Naive B cell (primary cell): ENCODE measurements at places on chromosomes 4 and X.

- H3K36me3 ChIP-seq, result peaks cover 5% of the 10 kb centered on the region
- no peak overlapping the region for H3K27ac ChIP-seq
- peaks cover 10% of the 10 kb centered on the region for H3K27me3 ChIP-seq
- no peak for DNase-seq
These were observed 12.3 kb downstream of the CTAG1A start for GRCh38 chrX:154597221-154597620.

DNA sequence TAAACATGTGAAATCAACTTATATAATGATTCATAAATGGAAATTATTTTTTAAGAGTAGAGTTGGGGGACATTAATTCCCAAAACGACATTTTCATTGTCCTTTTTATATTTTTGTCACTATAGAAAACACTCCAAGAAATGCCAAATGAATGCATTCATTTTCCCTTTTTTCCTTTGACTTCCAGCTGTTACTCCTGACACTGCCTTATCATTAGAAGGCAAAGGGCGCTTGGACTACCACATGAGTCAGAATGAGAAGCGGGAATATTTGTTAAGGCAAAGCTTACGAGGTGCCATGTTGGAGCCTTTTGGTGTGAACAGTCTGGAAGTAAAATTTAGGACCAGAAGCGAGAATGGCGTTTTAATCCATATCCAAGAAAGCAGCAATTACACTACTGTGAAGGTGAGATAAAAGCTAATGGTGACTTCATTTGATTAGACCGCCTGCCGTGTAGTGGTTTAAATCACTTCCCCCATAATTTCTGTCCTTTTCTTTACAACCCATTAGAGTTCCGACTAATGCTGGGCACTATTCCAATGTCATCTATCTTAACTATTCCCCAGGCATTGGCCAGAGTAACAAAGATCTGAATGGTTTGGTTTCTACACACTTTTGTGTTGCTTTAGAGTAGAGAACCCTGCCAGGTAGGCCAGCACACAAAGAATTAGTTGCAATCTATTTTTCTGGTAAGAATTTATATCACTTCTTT, 166.7 kb downstream of the FAT4 start:
- no peaks in the 10 kb centered on the region for H3K4me1 ChIP-seq
- no peak for DNase-seq
- no peaks in the 10 kb centered on the region for H3K27me3 ChIP-seq
- no peak overlapping the region for H3K4me3 ChIP-seq

GRCh38 chr4:98662626-98663225, 4.3 kb upstream of the TSPAN5 start:
- H3K4me3 ChIP-seq, result peak overlapping the region; percentile 81
- H3K36me3 ChIP-seq, result no peaks in the 10 kb centered on the region
- H3K27ac ChIP-seq, result peak overlapping the region; percentile 98
- peaks cover 60% of the 10 kb centered on the region for H3K4me1 ChIP-seq
- no peaks in the 10 kb centered on the region for H3K27me3 ChIP-seq

DNA sequence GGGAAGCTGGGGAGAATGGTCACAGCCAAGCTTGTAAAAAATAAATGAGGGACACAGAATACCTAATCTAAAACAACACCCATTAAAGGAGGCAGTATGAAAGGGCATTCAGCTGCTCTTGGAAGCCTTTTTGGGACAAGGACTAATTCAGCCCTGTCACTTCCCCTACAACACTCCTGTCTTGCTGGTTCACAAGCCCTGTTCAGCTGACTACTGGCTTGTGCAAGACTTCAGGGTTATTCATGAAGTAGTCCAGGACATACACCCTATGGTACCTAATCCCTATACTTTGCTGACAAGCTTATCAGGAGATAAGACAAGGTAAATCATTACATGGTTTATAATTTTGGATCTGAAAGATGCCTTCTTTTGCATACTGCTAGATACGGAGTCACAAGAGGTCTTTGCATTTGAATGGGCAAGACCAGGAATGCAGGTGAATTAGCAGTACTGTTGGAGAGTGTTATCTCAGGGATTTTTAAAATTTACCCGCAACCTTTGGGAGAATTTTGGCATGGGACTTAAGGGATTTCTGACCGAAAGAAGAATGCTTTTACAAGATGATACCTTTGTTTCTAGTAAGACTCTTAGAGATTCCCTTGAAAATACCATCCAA, 103.2 kb upstream of the LANCL3 start:
- no peak for DNase-seq
- H3K27ac ChIP-seq, result no peak overlapping the region
- no peak overlapping the region for H3K4me3 ChIP-seq
- no peaks in the 10 kb centered on the region for H3K4me1 ChIP-seq
- no peaks in the 10 kb centered on the region for H3K36me3 ChIP-seq
- H3K27me3 ChIP-seq, result no peaks in the 10 kb centered on the region

DNA sequence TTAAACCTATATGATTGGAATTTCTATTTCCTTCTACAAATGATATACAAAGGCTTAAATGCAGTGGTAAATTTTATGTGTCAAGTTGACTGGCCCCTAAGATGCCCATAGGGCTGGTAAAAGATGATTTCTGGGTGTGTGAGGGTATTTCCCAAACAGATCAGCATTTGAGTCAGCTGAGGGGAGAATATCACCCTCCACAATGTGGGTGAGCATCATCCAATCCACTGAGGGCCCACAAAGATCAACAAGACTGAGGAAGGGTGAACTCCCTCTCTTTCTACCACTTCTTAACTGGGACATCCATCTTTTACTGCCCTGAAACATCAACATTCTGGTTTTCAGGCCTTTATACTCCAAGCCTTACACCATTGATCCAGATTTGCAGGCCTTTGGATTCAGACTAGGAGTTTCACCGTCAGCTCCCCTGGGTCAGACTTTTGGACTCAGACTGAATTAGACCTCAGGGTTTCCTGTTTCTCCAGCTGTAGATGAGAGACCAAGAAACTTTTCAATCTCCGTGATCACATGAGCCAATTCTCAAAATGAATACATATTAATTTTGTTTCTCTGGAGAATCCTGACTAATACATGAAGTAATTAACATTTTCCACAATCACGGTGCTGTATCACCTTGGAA, 1020.7 kb upstream of the SLIT2 start:
- no peaks in the 10 kb centered on the region for H3K36me3 ChIP-seq
- H3K4me3 ChIP-seq, result no peak overlapping the region

GRCh38 chr4:5962416-5962815, 55.8 kb downstream of the C4orf50 start:
- H3K4me3 ChIP-seq, result no peak overlapping the region
- H3K4me1 ChIP-seq, result no peaks in the 10 kb centered on the region
- DNase-seq, result no peak
- no peak overlapping the region for H3K27ac ChIP-seq
- H3K27me3 ChIP-seq, result peaks cover 31% of the 10 kb centered on the region
- no peaks in the 10 kb centered on the region for H3K36me3 ChIP-seq

DNA sequence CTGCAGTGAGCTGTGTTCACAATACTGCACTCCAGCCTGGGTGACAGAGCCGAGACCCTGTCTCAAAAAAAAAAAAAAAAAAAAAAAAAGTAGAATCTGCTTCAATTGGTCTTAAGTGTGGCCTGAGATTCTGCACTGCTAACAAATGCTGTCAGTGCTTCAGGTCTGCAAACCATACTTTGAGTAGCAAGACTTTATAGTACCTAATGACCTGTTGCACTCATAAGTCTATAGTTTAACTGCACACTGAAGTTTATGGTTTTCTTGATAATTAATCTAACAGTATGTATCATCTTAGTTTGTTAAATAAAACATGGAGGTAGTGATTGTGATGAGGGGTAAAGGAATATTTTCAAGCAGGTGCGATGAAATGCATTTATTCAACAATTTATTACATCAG, 135.6 kb downstream of the STAG2 start:
- H3K4me1 ChIP-seq, result no peaks in the 10 kb centered on the region
- H3K27me3 ChIP-seq, result no peaks in the 10 kb centered on the region
- no peak overlapping the region for H3K27ac ChIP-seq
- H3K36me3 ChIP-seq, result no peaks in the 10 kb centered on the region

DNA sequence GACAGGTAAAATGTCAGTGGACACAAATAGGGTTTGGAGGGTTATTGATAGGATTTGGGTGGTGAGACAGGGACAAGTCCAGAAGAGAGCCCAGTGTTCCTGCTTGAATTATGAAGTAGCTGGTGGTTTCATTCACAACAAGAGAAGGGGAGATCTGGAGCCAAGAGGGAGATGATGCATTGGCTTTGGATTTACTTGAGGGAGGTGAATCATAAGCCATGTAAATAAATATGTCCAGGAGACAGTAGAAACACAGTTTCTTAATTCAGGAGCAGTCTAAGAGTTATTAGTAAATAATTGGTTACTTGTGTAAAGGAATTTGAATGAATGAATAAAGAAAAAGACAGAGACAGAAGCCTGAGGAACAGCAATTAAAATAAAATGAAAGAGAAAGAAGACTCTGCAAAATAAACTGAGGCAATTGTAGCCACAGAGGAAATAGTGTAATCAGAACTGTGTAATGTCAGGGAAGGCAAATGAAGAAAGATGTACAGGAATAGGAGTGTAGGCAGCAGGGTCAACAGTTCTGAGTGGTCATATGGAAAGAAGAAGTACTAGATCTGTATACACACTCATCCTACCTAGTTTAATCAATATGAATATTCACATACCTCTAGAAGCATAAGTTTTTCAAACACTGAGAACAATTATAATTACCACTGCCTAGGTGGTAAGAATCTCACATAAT, 50.2 kb upstream of the CXCL8 start:
- no peak overlapping the region for H3K27ac ChIP-seq
- no peak for DNase-seq
- H3K4me1 ChIP-seq, result no peaks in the 10 kb centered on the region
- H3K4me3 ChIP-seq, result no peak overlapping the region

GRCh38 chr4:181083757-181084361, 1159.3 kb upstream of the TENM3 start:
- DNase-seq, result no peak
- no peak overlapping the region for H3K27ac ChIP-seq
- H3K27me3 ChIP-seq, result no peaks in the 10 kb centered on the region
- H3K4me1 ChIP-seq, result no peaks in the 10 kb centered on the region
- no peak overlapping the region for H3K4me3 ChIP-seq

DNA sequence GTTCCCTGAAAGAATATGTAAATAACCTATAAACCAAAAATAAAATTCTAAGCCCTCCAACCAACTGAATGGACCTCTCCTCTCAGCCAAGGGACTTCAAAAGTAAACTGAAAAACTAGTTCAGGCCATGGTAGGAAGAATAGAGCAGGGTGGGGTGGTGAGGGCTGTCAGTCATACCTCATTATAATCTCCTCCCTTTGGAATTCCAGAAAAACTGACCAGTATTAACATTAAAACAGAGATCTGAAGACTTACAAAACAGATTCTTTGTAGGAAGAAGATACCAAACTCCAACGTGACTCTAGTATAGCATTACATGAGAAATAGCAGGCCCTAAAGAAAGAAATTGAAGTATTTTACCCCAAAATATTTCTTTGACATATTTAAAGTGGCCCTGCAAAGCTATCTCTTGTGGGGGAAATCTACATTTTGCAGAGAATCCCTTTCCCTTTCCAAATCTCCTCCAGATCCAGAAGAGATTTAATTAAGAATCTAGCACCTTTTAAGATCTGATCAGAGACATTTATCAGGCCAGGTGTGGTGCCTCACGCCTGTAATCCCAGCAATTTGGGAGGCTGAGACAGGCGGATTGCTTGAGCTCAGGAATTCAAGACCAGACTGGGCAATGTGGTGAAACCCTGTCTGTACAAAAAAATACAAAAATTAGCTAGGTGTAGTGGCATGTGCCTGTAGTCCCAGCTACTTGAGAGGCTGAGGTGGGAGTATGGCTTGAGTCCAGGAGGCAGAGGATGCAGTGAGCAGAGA, 15.1 kb downstream of the TBC1D9 start:
- H3K27ac ChIP-seq, result peak overlapping the region; percentile 98
- no peaks in the 10 kb centered on the region for H3K27me3 ChIP-seq
- peak overlapping the region; percentile 29 for H3K4me3 ChIP-seq
- H3K36me3 ChIP-seq, result no peaks in the 10 kb centered on the region

GRCh38 chrX:38754102-38754790, 47.0 kb upstream of the MID1IP1 start:
- DNase-seq, result peak; percentile 19
- H3K36me3 ChIP-seq, result no peaks in the 10 kb centered on the region
- no peaks in the 10 kb centered on the region for H3K4me1 ChIP-seq
- H3K4me3 ChIP-seq, result no peak overlapping the region
- no peak overlapping the region for H3K27ac ChIP-seq

DNA sequence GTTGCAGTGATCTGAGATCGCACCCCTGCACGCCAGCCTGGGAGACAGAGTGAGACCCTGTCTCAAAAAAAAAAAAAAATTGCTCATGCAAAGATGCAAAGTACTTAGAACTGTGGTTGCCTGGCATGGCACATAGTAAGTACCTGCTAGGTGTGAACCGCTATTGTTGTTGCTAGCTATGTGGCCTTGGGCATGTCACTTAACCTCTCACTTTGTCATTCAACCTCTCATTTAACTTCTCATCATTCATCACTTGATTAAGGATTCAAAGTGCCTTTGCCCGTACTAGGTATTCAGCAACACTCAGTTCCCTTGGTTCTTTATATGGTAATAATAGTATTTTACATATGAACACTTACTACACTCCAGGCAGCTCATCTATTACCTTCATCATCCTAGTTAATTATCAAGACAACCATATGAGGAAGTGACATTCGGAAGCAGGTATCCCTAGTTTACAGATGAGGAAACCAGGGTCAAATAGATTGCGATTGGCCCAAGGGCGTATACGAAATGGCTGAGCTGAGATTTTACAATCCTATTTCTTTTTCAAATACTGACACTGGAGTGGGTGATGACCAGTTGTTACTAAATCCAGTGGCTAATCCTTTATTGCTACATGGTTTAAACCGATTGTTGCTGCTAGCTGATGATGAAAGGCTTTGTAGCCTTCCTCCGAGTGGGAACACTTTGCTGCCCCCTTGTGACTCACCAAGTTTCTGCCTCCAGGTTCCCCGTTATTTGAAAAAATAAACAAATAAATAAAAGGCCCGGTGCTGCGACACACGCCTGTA, 28.8 kb upstream of the SOWAHD start:
- peaks cover 10% of the 10 kb centered on the region for H3K27me3 ChIP-seq
- H3K36me3 ChIP-seq, result no peaks in the 10 kb centered on the region
- DNase-seq, result peak; percentile 60
- peaks cover 4% of the 10 kb centered on the region for H3K4me1 ChIP-seq
